ENCODE measurements at places on chromosomes 12 and 14.
A peak's percentile ranks its signal among the peaks of the same experiment; 100 is the strongest.

DNA sequence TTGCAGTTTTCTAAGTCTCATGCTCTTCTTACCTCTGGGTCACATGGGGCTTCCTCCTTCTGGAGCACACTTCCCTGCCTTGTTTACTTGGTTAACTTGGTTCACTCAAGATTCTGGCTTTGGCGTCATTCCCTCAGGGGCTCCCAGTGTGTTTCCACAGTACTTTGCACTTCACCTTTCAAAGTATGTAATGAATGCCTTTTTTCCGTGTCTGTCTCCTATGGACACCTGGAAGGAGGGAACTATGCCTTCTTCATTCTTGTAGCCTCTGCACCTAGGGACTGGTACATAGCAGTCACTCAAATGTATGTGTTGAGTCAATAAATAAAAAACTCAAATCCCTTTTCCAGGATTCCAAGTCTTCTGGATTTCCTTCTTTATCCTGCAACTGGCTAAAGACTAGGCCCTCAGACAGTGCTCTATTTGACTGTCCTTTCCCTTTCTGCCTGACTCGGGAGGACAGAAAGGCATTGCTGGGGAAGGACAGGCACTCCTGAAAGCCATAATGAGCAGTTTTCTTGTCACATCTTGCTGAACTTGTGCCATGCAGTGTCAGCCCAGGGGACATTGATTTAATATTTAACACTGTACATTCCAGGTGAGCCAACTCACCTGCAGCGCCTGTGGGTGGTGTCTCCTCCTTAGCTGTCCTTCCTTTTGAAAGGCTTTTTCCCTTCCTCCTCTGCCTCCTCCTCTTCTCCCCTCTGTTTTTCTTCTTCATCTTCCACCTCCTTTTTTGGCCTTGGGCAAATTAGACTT lies 12.8 kb downstream of the MYRFL start:
- no peak for DNase-seq

- no peak for DNase-seq
Observed at GRCh38 chr12:89539426-89540223, 13.8 kb upstream of the POC1B start.

DNA sequence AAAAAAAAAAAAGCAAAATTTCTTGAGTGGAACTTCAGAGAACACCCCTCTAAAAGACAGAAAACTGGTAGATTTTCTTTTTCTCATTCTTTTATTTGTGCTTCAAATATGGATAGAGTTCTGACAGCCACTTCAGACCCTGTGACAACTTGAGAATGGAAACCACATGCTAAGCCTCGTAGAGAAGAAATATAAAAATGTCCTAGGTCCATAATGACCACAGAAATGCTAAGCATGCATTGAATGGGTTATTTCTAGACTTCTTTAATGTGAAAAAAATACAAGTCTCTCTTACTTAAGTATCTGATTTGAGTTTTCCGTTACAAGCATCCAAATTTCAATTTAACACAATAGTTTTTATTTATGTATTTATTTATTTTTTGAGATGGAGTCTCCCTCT lies 28.3 kb upstream of the DIO2 start:
- no peak for DNase-seq

GRCh38 chr12:2710701-2711100 lies 84.1 kb upstream of the FKBP4 start:
- no peak for DNase-seq

- DNase-seq = no peak
Observed at GRCh38 chr12:131113568-131114270, 160.0 kb downstream of the ADGRD1 start.

- DNase-seq = no peak
Observed at GRCh38 chr14:52395728-52396127, 81.6 kb downstream of the PTGER2 start.

- no peak for DNase-seq
Observed at GRCh38 chr14:94001016-94001415, 3.9 kb downstream of the CCDC197 start.

- DNase-seq = peak; percentile 88
Observed at GRCh38 chr12:14257303-14257733, 108.2 kb upstream of the ATF7IP start.

DNA sequence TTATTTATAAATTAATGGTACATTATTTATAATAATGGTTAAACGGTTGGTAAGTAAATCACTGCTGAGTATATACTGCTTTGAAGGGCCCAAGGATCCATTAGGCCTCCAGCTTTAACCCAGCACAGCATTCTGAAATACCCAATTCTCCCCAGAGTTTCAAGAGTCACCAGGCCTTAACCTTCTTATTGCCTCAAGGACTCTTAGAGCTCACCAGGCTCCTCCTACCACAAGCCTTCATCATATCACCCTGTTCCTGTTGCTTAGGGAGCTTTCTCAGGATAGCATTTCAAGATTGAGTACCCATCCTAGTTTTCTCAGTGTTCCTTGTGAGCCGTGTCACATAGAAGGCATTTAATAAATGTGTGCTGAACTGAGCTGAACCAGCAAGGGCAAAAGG lies 242.5 kb downstream of the FBXL14 start:
- DNase-seq = no peak

- no peak for DNase-seq
Observed at GRCh38 chr12:109586385-109587296, 13.0 kb downstream of the MVK start.

- peak; percentile 21 for DNase-seq
Observed at GRCh38 chr12:65881965-65882413, 57.7 kb downstream of the HMGA2 start.

DNA sequence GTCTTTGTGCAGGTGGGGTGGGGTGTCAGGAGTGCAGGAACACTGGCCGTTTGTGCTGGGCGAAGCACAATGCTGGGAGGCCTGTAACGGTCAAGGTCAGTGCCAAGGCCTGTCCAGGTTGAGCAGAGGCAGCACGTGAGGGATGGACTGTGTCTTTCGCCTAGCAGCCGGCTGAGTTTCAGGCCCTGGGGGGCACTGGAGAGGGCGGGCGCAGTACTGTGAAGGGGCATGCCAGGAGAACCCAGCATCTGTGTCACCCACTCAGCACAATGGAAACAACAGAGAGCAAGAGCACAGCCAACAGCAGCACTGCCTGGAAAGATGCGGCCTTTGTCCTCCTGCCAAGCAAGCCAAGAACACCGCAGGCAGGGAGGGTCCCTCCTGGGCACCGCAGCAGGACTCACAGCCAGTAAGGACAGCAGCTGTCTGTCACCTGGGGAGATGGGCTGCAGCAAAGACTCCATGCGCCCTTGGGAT lies 25.2 kb downstream of the SLC25A47 start:
- DNase-seq = no peak

- no peak for DNase-seq
Observed at GRCh38 chr12:43362910-43363694, 188.9 kb downstream of the ADAMTS20 start.

- DNase-seq = no peak
Observed at GRCh38 chr12:47715877-47716548, 9.3 kb downstream of the ENDOU start.

- no peak for DNase-seq
Observed at GRCh38 chr12:106308611-106309010, 6.1 kb downstream of the TCP11L2 start.

GRCh38 chr12:34401659-34402227 lies 379.4 kb downstream of the ALG10 start:
- no peak for DNase-seq

DNA sequence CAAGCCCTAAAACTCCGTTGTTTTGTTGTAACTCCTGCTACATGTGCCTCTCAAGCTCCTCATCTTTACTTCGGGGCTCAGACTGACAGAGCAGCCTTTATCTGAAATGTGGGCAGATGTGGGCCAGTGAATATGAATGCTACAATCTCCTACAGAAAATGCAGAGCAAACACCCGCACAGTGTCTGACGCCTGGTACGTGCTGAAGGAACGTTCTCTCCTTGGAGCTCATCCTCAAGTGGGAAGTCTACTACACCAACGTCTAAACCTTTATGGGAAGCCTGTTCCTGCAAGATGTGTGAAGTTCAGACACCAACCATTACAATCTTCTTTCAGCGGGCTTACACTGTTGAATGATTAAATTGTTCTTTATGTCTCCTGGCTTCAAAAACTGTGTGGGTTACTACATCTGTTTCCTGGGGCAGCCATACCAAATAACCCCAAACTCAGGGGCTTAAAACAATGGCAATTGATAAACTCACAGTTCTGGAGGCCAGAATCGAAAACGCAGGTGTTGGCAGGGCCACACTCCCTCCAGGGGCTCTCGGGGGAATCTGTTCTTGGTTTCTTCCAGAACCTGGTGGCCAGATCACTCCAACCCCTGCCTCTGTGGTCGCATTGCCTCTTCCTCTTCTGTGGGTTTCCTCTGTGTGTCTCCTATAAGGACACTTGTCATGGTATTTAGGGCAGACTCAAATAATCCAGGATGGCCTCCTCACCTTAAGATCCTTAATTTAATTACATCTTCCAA lies 179.7 kb upstream of the PLXNC1 start:
- DNase-seq = no peak

DNA sequence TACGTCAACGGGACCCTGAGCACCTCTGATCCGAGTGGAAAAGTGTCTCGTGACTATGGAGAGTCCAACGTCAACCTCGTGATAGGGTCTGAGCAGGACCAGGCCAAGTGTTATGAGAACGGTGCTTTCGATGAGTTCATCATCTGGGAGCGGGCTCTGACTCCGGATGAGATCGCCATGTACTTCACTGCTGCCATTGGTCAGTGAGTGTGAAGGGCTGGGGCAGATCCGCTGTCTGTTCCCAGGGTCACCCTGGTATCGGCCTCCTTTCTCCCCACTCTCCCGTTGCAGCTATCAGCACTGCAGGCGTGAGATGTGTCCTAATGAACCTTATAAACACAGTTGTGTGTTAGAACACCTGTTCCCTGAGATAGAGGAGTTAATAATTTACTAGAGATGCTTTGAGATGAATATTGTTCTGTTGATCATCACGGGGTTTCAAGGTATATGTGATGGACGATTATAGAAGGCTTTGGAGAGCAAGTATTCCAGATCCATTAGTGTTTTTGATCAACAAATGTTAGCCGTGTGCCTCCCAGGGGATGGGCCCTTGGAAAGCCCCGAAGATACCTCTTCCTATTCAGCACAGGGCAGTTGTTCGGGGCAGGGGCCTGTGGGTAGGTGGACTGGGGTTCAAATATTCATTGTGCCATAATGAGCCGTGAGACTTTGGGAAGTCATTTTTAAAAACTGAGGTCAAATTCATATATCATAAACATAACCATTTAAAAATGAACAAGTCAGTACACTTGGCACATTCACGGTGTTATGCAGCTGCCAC lies 33.6 kb downstream of the ADGRD1 start:
- no peak for DNase-seq

GRCh38 chr12:75177997-75178396 lies 31.6 kb downstream of the KCNC2 start:
- no peak for DNase-seq

DNA sequence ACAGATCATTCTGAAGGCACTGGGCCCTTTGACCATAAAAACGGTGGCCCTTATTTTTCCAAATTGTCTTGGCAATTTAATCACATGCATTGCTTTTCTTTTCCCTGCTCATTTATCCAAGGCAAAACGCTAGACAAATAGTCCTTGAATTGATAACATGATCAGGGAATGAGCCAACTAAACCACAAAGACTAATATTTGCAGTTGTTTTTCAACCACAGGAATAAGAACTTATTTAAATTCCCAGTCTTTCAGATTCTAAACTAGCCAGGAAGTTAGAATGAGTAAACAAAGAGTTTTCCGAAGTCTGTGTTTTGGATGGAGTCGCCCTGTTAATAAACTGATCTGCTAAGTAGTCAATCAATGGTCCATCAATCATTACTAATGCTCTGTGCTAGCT lies 14.9 kb downstream of the TBX5 start:
- no peak for DNase-seq

DNA sequence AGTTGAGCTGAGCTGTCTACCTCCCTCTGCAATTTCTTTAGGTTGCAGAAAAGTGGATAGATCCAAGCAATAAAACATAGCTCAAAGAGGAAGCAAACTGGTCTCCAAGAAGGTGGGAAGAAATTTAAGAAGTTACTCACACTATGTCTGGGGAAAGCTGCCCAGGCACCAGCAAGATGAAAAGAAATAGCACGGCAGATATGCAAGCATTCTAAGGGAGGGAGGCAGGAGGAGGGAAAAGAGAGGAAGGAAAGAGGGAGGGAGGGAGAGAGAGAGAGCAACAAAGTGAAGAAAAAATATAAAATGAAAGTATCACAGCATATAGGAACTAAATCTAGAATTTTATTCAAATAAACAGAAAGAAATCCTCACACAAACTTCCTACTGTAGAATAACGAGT lies 240.7 kb downstream of the APAF1 start:
- no peak for DNase-seq

DNA sequence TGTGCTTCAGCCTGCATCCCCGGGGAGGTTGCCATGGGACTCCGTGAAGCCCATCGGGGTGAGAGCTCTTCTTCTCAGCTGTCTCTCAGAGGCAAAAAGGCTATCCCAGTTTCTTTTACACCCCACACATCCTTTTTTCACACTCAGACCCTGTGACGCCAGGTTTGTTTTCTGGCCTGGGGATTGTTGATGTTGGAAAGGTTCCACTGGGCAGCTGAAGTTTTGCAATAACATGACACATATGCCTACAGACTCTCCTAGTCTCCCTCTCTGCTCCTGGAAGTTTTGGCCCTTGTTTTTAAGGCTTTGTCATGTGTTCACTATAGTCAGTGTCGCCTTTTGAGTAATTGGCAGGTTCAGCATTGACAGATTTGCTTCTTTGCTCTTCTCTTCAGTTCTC lies 118.6 kb downstream of the SMOC1 start:
- no peak for DNase-seq

GRCh38 chr12:52050116-52050757 lies 1.0 kb upstream of the NR4A1 start:
- DNase-seq = no peak

DNA sequence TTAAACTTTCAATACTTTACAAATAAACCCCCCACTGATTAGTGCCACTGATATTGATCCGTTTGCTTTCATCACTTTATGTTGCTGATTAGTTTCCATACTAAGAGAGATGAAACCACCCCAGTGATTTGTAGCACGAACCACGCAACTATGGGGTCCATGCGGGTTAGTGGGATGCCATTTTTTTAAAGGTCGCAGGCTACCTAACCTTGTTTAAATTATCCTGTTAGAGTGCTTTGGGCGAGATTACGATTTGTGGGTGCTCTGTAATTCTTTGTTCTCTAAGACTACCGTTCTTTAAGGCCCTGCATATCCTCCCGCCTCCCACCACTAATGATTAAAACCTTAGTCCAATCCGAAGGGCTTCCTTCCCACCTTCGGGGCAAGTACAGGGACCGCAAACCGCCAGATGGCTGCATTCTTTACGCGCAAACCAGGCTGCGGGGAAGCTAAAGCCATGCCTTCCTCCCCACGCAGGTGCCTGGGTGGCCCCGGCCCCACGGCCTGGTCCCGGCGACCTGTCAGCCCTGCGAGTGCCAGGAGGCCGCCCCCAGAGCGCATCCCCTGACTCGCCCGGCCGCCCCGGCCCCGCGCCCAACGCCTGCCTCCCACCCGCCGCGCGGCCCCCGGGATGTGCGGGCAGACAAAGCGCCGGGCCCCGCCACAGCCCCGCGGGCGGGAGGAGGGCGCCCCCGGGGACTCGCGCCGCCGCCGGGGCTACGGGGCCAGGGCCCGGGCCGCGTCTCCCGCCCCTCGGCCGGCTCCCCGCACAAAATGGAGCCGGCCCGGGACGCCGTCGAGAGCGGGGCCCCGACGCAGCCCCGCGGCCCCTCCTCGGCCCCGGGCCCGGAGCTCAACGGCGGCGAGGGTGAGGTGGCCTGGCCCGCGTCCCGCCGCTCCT lies 759 bp downstream of the NFYB start:
- no peak for DNase-seq

GRCh38 chr12:43114316-43114715 lies 437.7 kb downstream of the ADAMTS20 start:
- no peak for DNase-seq

Measured in thoracic aorta (tissue), 2 donors.